ENCODE measurements at places on chromosomes 7 and 10.

DNA sequence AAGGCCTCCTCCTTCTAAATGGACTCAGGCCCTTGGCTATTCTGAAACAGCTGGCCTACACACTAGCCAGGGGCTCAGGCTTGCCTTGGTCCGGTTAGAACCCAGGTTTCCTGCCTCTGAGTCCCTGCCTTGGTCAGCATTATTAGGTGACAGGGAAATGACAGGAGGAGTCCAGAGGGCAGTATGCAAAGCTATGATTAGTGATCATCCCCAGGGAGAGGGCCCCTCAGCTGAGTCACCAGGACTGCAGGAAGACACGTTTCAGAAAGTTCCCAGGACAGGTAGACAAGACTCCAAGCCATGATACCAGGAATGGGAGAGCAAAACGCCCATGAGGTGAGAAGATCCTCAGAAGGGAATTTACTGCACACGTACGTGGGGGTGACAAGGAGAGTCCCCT, 301.1 kb upstream of the COBL start:
- no peak for DNase-seq

DNA sequence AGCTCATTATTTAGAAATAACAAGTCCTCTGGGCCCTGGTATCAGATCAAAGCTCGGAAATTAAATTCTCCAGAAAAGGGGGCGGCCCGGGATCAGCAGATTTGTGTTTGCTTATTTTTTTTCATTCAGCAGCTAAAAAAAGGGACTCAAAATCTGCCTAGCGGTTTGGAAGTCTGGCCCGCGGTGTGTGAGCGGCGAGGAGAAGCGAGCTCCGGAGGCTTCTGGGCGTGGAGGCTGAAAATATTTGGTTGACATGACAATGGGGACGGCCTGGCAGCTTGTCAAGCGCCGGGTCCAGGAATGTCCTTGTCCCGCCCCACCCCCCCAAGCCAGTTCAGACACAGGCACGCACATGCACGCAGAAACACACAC, 43.4 kb downstream of the FOXL3 start:
- DNase-seq = peak; percentile 39

DNA sequence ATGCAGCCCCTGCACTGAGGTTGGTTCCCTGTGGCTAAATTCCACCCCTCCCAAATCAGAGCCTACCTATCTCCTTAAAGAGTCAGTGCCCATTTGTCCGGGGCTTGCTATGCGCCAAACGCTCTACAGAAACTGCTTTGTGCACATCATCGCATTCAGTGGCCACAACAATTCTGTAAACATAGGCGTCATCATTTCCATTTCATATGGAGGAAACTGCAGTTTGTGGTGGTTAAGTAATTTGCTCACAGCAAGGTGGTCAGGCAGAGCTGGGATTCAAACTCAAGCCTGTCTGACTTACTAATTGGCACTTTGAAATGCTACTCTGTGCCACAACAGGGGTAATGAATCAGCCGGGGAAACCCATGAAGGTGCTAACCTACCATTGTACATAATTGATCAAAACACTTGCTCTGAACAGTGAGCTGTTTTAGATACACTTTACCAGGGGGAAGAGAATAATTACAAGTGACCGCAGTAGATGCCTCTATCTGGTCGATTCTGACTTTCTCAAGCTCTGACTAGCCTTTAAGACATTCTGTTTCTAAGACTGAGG, 775.5 kb downstream of the LRMDA start:
- no peak for DNase-seq

DNA sequence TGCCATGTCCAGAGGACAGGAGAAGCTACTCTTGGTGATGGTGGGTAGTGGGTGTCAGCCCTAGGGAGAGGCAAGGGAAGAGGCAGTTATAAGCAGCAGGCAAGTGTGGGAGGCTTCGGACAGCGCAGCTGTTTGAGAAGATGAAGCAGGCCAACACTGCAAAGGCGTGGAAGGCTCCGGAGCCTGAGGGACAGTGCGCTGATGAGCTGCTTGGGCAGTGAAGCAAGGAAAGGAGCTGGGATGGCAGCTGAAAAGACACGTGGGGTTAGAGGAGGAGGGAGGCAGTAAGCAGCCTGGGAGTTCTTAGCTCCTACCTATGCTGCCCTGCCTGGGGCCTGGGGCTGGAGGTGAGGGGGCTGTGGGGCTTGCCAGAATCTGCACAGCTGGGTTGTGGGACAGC, 50.1 kb upstream of the CRTAC1 start:
- DNase-seq = no peak

DNA sequence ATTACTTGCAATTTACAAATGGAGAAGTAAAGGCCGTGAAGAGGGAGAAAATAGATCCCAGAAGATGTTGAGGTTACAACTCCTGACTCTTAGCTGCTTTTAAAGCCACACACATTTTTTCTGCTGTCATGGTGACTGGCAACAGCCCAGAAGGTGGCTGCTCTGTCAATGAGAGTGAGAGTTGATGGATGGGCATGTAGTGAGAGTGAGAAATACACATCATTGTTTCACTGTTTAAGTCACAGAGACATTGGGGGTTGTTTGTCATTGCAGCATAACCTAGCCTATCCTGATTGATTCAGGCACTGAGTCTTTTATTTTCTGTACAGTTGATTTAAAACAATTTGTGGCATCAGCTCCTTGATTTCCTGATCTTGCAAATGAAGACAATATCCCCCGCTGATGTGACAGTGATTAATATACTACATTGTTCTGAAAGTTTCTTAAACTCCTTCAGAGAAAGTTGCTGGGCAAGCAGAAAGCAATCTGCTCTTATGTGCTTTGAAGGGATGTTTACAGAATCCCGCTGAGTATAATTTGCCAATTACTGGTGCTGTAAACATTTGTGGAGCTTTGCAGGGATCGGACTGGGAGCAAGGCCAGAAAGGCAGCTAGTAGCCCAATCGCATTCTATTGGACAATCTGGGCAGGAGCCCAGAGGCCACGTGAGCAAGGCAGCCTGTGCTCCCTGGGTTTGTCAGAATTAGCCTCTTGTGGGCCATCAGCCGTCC, 229.6 kb downstream of the PRPF18 start:
- peak; percentile 58 for DNase-seq

GRCh38 chr10:34260904-34261303, 554.2 kb downstream of the PARD3 start:
- DNase-seq = no peak

DNA sequence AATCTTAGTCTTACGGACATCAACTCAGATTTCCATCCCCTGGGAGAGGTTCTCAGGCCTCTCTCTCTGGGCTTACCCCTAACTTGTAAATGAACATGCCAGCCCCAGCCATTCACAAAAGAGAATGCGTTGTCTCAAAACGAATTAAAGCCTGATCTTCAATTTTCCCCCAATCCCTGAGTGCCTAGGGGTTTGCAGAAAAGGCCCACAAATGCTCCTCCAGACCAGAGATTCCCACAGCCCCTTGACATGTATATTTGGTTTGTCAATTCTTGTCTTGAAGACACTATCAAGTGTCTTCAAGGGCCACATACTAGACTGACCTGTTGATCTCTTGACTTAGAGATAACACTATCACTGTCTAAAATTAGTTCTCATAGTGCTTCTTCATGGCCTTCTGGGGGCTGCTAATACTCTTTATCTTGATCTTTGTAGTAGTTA, 11.9 kb upstream of the HOXA13 start:
- no peak for DNase-seq

GRCh38 chr7:116429986-116430619, 69.4 kb upstream of the CAV2 start:
- DNase-seq = no peak

DNA sequence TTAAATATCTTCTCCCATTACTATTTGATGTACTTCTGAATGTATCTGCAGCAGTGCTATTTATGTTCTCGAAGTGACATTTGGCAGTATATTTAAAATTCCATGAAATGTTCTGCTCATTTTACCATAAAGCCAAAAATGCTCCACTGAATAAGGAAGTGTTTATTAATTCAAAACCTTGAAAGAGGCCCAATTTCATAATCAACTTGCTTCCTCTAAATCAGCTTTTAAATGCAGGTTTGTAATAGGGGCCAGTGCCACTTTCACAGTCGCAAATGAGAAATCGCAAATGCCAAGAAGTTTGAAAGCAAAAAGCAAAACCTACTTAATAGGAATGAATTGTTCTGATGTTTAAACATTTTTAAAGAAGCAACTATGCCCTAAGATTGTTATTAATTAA, 11.4 kb downstream of the NHLRC2 start:
- DNase-seq = no peak

DNA sequence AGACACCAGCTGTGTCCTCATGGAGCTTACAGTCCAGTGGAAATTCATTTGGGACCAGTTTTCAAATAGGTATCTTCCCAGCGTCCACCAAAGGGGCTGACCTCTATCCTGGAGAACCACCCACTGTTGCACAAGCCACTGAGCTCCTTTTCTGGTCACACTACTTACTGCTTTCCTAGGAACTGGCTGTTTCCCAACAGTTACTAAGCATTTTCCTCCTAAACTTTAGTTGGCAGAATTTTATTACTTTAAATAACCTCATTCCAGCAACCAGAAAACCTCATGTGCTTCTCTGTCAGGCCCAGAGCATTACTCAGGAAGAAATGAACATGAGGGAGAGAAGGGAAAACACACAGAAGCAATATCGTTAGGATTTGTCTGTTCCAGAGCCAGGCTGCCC, 183.1 kb downstream of the GPAM start:
- peak; percentile 75 for DNase-seq

DNA sequence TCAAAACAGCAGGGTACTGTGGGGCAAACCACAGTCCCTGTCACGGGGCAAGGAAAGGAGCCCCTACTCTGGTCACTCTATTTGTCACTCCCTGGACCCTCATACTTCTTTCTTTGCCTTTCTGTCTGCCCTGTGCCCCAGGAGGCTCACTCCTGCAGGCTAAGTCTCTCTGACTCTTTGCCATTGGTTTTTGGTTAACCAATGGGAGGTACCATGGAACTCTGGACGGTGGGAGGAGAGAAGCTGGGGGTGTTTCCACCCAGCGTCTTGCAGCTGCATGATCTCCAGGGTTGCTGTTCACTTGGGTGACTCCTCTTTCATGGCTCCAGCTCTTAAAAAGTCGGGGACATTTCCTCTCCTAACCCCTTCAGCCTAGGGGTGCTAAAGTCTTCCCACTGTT, 15.4 kb upstream of the EIF5AL1 start:
- DNase-seq = no peak

DNA sequence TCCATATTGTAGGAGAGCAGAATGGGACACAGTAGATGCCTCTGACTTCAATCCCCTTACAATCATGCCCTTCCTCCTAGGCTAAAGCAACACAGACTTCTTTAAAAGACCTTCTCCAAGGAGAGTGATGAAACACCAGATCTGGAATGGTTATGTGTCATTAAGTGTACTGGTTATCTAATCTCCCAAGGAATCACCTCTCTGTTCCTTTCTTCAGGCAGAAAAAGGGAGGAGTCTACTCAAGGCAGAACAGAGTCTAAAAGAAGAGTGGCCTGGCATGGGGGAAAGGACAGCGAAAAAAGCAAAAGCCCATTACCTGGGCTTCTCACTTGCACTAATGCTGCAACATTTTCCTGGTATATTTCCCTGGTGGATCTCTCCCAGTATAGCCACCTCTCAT, 2.9 kb downstream of the ELMO1 start:
- DNase-seq = no peak

Data from cardiac fibroblast (primary cell).